ENCODE measurements at places on chromosomes 5 and 9.

DNA sequence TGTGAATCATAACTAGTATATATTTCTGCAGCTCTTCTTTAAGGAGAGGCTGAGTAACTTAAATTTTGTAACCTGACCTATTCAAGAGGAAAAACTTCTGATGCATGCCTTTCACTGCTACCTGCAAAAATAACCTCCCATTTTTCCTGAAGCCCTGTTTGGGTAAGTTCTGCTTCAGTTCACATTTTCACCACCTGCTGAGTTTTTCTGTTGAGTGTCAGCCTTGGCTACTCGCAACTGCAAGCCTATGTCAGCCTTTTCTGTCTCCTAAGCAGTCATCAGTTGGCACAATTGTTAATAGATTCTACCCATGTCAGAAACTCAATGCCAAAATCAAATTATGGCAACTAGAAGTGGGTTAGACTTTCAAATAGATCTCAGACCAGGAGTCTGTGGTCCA, 8.2 kb upstream of the TNFAIP8 start:
- no peak for DNase-seq

GRCh38 chr5:109468288-109468676, 58.5 kb upstream of the PJA2 start:
- no peak for DNase-seq

DNA sequence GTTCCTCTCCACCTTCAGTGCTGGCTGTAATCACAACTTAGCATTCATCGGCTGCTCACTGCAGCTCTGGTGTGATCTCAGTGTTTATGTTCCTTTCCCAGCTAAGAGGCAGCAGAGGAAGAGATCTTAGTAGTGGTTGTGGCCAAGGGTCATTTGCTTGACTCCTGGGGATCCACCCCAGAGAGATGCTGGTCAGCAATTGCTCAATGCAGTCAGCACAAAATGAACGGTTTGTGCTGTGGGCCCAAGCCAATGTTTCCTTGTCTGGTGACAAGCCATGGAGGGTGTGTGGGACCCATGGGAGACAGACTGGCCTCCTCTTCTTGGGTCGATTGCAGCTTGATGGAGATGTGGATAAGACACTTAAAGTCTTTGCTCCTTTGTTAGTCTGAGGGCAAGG, 16.1 kb upstream of the FRMD3 start:
- DNase-seq, result no peak

DNA sequence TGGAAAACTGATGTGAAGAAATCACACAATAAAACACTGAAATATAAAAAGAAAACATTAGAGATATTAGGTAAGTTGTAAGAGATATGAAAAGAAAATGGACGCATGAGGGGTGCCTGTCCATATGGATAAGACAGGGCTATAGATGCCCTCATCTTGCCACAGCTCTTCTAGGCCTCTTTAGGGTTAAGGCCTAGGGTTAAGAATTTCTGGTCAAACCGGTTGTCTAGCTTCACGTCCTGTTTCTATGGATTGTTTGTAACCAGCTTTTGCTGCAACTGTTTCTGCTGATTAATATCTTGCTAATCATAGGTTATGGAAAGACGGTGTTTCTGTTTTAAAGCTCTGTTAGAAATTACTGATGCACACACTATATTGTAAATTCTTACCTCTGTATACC, 389.9 kb upstream of the CTNND2 start:
- DNase-seq, result no peak

GRCh38 chr9:124188331-124189110, 69.2 kb upstream of the NEK6 start:
- no peak for DNase-seq

GRCh38 chr9:120587328-120587727, 7.4 kb upstream of the CDK5RAP2 start:
- no peak for DNase-seq

DNA sequence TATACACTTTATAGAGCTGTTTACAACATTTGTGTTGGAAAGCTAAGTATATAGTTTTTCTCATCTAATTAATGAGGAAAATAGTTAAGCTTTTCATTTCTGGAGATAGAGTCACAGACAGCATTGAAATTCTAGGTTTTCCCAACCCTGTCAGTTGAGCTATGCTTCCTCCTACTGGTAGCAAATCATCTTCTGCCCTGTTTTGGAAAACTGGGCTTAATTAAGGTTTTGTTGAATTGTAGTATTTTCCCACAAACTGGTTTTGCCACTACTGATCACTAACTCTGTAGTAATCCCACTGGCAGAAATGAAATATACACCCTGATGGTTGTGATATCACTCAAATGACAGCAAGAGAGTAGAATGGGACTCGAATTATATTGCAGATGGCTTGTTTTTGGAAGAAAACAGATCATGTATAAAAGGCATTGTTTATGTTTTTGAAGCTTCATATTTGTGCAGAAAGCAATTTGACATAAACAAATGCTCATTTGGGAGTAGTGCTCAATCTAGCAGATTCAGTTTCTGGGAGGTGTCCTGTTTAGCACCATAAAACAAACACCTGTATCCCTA, 46.6 kb downstream of the CD180 start:
- DNase-seq, result no peak

- no peak for DNase-seq
Measured at GRCh38 chr9:32728181-32728580, 55.2 kb upstream of the TMEM215 start.

DNA sequence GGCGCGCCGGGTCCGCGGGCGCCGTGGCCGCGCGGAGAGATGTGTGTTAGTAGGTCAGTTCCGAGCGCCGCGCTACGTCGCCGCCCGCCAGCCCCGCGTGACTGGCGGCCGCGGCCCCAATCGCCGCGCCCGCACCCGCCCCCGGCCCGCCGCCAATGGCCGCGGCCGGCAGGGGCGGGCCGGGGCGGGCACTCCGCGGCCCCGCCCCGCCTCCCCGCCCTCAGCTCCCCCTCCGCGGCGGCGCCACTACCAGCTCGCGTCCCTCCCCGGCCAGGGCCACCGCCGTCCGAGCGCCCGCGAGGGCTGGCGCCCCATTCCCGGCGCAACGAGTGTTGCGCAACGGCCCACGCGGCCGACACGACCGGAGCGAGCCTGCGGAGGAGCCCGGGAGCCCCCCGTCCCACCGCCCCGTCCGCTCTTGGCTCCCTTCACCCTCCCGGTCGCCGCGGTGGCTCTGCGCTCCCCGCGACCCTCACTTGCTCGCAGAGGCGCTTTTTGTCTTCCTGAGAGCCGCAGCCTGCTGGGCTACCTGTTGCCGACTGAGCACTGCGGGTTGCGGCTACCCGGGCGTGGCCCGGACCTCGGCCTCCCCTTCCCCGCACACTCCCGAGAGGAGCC, at the start of gene NFIL3:
NFIL3 (minus strand) TSS at position 48 of the 618 bp plus-strand sequence. CDS start 13,098 bp downstream, outside the sequence.
- peak; percentile 78 for DNase-seq

DNA sequence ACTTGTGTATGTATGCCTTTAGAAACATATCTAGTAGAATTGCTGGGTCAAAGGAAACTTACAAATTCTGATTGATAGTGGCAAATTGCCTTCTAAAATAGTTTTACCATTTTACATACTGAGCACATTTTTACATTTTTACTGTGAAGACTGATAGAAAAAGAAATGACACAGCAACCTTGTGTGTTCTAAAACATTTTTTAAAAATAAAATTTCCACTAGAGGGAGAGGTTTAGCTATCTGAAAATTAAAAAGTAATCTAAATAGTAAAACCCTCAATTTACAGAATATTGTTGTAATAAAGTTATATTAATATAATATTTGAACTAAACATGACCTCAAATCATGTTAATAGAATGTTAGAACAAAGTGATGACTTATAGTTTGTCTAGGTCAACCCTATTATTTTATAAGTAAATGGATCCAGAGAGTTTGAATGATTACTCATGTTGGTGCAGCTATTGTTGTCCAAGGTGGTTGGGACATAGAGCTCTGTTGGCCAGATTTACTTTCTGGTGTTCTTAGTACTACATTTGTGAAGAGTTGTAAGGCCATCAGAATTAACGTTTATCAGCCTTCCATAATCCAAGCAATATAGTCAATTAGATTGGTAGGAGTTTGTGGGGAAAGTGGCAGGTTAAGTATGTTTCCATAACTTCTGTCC, 17.2 kb downstream of the CENPP start:
- no peak for DNase-seq

DNA sequence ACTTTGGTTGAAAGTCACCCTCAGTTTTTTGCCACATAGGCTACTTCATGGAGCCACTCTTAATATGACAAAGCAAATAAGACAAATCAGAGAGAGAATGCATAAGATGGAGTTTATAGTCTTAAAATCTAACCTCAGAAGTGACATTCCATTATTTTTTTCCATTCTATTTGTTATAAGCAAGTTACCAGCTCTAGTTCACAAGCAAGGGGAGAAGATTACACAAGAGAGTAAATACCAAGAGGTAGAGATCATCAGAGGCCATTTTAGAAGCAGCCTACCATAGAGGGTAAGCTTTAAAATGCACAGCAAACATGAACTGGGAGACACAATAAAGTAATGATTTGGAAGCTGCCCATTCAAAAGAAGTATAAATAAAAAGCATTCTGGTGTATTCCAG, 651.3 kb upstream of the MEF2C start:
- DNase-seq, result no peak

GRCh38 chr5:53917095-53917494, 356.7 kb downstream of the NDUFS4 start:
- no peak for DNase-seq

- DNase-seq, result no peak
Measured at GRCh38 chr5:159800131-159800840, 116.0 kb upstream of the ADRA1B start.

DNA sequence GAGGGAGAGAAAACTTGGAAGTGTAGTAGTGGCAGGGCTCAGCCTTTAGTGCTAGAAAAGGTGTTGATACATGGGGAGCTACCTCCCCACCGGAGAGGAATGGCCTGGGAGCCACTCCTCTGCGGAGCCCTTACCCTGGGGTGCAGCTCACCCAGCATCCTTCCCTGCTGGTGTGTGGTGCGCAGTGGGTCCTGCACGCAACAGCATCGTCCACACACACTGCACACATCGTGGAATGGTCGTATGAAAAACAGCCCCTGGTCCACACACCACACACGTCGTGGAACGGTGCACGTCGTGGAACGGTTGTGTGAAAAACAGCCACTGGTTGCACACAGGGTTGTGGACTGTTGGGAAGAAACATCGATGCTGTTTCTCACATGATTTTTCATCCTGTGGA, 16.1 kb upstream of the AHRR start:
- no peak for DNase-seq

- no peak for DNase-seq
Measured at GRCh38 chr5:109654455-109654854, 35.3 kb upstream of the MAN2A1 start.

- no peak for DNase-seq
Measured at GRCh38 chr5:180365829-180366228, 12.7 kb upstream of the GFPT2 start.

DNA sequence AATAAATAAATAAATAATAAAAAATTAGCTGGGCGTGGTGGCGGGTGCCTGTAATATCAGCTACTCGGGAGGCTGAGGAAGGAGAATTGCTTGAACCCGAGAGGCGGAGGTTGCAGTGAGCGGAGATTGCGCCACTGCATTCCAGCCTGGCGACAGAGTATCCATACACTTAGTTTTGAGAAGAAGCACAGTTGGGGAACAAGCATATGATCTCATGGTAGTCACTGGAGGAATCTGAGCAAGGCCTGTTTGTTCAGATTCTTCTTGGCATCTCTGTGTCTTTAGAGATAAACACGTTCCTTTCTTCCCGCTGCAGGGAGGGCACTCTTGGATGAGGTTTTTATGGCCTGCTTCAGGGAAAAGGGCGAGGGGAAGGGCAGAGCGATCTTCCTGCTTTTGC, 15.6 kb upstream of the DENND1A start:
- no peak for DNase-seq

GRCh38 chr5:9790276-9790675, 160.1 kb upstream of the TAS2R1 start:
- no peak for DNase-seq

GRCh38 chr9:87696641-87697040, 29.3 kb upstream of the CTSL start:
- DNase-seq, result no peak

- no peak for DNase-seq
Measured at GRCh38 chr9:13427587-13427986, 148.1 kb upstream of the MPDZ start.

DNA sequence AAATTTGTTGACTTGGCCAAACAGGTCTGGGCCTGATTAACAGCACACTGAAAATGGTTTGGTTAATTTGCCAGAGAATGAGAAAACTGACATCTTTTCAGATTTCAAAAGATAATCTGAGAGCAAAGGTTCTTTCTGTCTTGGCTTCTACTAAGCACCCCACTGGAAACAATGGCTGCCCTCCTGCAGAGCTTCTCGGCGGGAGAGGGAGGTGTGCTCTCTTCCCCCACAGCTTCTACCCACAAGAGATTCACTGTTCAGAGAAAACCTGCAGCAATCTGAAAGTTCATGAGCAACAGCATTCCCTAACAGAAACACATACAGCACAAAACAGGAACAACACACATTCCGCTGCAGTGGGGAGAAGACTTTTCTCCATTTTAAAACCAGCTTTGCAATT, 3.0 kb downstream of the DNAH5 start:
- DNase-seq, result no peak

DNA sequence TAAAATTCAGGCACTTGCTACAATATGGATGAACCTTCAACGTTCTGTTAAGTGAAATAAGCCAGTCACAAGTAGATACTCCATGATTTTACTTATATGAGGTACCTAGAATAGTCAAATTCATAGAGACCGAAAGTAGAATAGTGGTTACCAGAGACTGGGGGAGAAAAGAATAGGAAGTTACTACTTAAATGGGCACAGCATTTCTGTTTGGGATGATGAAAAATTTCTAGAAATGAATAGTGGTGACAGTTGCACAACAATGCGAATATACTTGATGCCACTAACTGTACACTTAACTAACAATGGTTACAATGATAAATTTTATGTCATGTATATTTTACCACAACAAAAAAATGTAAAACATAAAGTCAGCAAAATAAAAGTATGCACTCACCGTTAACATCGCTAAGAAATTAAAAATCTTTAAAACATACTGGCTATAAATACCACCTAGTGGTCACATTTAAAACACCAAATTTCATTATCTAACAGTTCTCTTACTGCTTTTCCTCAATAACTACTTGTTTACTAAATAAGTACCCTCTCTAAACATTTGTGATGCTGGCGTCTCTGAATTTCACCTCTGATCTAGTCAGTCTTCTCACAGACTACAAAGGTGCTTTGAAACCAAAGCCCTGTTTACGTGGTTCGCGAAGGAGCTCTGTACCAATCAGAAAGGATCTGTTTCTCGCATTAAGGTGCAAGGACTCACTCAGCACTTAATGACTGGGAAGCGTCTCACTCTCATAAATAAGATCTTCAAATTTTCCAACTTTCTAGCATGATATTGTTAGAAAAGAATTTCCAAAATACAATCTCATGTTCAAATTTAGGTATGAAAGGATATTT, 22.7 kb downstream of the KIF3A start:
- no peak for DNase-seq

Data from activated naive CD4-positive, alpha-beta T cell treated with anti-CD3 and anti-CD28 coated beads, Interleukin-2, amount 10 ng/mL, durations not matched to agents 7 days and 5 days (primary cell).